ENCODE measurements at places on chromosomes 16 and 17.

DNA sequence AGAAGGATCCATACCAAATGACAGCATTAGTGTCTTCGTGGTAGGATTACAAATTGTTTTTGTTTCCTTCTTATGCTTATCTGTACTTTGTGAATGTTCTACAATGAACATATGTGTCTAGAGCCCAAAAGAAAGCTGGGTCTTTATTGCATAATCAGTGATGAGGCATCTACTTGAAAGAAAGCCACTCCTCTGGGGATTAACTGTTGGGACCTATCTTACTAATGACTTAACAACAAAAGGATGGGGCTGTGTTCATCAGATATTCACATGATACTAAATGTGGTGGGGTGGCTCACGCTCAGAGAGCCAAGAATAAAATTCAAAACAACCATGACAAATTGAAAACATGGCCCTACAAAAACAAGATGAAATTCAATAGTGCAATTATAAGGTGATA, 160.2 kb downstream of the RGS9 start:
- no peak for DNase-seq

GRCh38 chr16:86883583-86884389, 305.4 kb downstream of the FOXL1 start:
- DNase-seq, result no peak

DNA sequence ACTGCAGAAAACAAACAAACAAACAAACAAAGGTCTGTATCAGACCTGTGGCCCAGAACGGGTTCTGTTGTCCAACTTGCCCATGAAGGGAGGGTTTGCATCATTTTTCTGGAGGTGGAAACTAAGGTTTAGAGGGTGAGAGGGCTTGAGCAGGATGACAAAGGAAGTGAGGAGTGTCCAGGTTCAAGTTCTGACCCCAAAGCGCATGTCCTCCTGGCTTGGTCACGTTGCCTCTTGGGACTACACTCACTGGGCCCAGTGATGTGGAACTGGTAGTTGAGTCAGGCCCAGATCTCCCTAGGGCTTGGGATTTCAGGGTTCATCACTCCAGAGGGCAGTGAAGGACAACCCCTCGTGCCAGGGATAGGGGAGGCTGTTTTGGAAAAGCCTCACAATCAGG, 1.8 kb downstream of the SREBF1 start:
- DNase-seq, result no peak

DNA sequence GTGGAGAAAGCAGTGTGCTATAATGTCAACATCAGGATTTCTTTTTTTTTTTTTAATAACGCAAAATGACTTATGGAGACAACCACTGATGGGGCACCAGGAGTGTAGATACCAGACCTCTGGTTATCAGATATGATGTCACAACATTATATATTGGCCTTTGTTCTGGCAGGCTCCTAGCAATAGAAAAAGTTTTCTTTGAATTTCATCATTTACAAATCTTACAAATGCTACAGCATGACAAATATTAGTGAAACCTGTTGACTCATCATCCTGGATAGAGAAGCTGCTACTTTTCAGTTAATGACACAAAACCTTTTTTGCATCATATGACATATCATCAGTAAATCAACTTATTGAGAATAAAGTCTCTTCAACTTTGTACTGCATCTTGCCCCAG, 6.1 kb downstream of the THUMPD1 start:
- no peak for DNase-seq

DNA sequence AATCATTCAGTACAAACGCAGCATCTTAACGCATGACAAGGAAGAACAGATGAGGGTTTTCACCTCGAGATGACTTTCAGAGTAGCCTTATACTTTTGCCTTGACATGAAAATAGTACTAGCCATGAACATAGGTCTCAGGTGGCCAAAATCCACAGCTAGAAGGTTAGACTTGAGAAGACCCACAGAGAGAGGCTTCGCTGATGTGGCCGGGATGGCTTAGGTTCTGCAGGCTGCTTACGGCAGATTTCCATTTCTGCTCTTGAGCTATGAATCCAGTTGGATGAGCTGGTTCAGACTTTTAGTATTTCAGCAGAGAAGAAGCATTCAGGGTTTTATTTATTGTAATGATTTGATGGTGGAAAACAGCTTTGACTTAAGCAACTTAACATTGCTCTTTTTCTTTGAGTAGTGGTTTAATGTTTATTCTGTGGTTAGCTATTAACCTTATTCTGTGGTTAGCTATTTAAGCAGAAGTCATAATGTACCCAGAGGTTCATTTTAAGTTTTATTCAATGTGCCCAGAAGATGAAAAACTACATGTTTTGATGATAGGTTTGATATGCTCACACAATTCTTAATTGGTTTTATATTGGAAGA, 7.6 kb downstream of the KRT24 start:
- no peak for DNase-seq

GRCh38 chr16:10228779-10229178, 46.6 kb upstream of the GRIN2A start:
- no peak for DNase-seq

- no peak for DNase-seq
Observed at GRCh38 chr16:56848955-56849689, 15.9 kb upstream of the SLC12A3 start.

- no peak for DNase-seq
Observed at GRCh38 chr16:58417600-58417999, 25.3 kb downstream of the GINS3 start.

GRCh38 chr16:51355195-51355594, 204.1 kb upstream of the SALL1 start:
- no peak for DNase-seq

DNA sequence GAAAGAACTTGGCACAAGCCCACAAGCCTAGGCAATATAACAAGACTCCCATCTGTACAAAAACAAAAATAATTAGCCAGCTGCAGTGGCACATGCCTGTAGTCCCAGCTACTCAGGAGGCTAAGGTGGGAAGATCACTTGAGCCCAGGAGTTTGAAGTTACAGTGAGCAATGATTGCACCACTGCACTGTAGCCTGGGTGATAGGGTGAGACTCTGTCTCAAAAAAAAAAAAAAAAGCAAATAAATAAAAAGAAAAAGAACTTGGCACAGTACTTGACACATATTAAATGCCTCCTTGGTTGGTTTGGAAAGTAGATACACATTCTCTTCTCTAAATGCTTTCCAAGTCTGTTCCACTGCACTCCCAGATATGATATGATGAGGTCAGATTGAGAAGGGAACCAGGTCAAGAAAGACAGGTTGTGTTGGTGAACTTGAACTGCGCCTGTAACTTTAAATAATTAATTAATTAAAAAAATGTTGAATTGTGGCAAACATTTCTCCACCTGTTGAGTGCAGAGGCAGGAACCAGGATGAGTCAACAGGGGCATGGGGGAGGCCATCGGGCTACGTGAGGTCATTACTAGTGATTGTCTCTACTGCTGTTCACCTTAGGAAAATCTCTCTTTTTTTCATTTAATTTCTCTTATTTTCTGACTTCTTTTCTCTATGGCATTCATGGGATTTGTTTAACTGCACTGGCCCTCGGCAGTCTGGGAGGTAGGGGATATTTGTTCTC, 25.9 kb upstream of the EFCAB13 start:
- DNase-seq, result no peak

DNA sequence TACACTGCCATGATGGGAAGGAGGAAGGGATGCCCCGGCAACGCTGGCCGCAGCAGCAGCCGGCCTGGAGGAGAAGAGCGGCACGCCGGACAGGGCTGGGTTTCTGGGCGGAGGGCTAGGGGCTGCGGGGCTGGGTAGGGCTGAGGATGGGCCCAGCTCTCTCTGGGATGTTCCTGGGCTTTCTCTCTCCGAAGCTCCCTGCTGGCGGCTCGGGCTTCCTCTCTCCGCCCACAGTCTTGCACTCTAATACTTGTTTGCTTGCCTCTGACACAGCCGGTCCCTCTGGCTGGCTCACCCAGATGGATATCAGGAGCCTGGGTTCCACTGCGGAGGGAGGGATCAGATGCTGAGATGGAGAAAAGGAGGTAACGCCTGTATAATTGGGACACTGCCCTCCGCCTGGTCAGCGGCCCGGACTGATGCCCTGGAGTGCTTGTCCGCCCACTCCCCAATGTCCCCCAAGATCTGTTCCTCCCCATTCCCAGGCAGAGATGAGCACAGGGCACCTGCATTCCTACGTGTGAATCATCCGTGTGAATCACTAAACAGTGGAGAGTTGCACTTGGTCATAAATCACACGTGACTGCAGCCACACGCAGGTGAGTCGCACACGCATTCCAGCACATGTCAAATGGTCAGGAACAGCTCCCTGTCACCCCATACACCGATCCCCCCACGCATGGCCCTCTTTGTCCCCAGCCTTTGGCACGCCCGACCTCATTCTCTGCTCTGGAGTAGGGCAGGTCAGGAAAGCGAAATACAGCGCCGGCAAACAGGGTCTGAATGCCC, at the start of gene ALOXE3:
TSS of gene ALOXE3 (minus strand) at position 535 of the 789 bp plus-strand sequence. CDS start at position 11, 524 bp downstream.
- DNase-seq, result no peak

Data from stimulated activated CD8-positive, alpha-beta memory T cell treated with anti-CD3 and anti-CD28 coated beads, Interleukin-7, amount 100 ng/mL, for 1 hour (primary cell).